ENCODE measurements at places on chromosomes 12 and 14.

DNA sequence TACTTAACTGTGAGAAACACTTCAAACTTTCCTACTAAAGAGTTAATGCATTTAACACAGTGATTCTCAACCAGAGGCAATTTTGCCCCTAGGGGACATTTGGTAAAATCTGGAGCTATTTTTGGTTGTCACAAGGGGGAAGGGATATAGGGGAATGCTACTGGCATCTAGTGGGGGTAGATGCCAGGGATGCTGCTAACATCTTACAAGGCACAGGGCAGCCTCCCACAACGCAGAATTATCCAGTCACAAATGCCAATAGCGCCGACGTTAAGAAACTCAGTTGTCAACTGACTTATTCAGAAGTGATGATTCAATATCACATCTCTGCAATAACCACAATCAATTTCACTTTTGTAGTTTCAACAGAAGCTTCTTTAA, 2.0 kb downstream of the EEA1 start:
- no peak for DNase-seq

- DNase-seq: no peak
These were observed 58.3 kb downstream of the CEP83 start for GRCh38 chr12:94401326-94401725.

DNA sequence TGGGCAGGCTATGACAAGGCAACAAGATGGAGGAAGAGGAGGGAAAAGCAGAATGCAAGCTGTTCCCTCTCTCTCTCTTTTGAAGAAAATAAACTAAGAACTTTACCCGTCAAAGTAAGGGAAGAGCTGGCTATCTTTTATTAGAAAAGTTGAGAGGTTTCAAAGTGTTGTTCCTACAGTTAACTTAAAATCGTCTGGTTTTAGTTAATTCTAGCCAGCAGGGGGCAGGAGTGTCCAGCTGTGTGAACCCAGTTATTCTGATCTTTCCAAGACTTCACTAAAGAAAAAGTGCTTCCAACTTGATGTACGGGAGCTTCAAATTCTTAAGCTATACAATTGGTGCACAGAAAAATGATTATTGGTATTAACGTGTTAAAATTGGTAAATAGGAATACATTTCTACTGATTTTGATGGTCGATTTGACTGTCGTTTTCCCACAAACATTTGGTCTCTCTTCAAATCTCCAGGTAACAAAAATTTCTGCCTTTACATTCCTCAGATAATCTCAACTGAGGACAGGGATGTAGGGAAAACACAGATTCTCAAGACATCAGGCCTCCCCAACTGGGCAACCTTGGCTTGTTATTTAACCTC, 28.4 kb upstream of the MON2 start:
- DNase-seq: no peak

GRCh38 chr14:71311061-71311460, 403.8 kb downstream of the PCNX1 start:
- DNase-seq: no peak

DNA sequence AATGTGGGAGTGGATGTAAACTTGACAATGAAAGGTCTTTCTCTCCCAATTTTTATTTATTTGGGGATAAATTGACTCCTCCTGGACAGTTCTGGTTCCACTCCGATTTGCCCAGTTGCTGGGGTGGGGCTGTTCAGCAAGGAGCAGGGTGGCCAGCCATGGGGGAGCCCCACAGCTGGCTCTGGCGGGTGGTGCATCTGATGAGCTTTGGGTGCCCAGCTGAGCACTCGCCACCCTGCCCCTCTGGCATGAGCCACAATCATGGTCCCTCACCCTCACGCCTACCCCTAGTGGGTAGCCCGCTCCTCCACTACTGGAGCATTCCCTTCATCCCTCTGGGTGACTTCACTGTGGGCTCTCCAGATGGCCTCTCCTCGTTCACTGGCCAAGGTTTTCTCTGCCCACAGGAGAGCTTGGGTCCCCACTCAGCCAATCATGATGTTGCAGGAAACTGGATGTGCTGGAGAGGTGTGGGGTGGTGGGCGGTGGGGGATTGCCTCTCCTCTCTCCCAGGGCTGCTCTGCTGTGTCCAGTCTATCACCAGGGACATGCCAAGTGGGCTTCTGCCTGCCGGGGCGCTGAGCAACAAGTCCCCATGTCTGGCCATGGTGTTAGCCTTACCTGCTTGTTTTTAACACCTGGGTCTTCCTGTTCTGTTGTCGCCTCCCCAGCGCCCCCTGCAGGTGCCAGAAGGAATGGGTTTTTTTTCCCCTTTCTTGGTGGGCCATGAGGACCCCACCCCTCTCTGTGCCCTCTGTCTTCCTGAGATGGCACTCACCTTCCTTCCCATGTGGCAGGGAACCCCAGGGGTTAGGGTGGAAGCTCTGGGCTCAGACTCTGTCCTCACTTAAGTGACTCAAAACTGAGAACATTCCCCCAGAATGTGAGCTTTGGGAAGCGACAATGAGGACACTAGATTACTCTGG, 3.4 kb downstream of the CYP46A1 start:
- DNase-seq: no peak

Measured in coronary artery (tissue), 2 donors.